ENCODE measurements at places on chromosomes 7 and 10.

- DNase-seq = no peak
These were observed 767.9 kb downstream of the GRID1 start for GRCh38 chr10:85598646-85599045.

DNA sequence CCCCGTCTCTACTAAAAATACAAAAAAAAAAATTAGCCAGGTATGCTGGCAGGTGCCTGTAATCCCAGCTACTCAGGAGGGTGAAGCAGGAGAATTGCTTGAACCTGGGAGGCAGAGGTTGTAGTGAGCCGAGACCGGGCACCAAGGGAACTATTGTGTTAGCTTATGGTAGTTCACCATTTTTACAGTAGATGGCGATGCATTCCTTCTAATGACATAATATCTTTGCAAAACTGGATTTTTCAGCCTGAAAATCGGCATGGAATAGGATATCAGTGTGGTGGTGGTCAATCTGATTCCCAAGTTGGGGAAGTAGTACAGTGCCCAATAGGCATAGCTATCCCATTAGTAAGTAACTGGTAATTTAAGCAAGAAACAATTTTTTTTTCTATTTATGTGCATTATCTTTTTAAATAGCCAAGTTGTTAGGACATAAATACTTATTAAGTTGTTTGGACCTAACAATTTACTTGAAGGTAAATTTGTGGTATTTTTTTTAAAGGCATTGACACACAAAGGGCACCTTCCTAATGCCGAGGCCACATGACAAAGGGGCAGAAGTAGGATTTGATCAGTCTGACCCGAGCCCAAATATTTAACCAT lies 17.6 kb upstream of the IMPDH1 start:
- DNase-seq = peak; percentile 71

DNA sequence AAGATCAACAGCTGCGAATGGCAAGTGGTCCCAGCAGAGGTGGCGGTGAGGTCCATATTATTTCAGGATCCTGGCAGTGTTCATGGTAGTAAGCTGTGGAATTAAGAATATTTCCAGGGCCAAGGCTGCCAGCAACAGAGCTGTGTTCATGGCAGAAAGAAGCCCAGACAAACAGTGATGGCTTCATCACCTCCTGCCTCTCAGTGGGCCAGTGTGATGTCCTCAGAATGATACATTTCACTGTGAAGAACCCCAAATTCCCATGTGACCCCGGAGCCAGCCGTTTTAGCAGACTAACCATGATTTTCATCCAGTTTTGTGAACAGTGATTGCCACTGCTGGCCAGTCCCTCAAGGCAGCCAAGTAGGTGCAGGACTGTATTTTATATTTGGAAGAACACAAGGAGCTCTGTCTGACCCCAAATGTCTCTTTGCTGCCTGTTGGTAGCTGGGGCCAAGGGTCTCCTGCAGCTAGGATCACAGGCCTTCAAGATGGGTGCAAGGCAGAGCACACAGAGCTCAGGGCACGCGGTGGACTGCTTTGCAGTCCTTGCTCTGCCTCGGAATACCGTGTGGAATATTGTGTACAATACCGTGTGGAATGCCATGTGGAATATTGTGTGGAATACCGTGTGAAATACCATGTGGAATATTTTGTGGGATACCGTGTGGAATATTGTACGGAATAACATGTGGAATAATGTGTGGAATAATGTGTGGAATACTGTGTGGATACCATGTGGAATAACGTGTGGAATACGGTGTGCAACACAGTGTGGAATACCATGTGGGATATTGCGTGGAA lies 132.3 kb upstream of the CHST15 start:
- no peak for DNase-seq

GRCh38 chr10:6643962-6644361 lies 63.9 kb upstream of the PRKCQ start:
- no peak for DNase-seq

GRCh38 chr10:127485153-127485857 lies 63.8 kb upstream of the NPS start:
- no peak for DNase-seq

- no peak for DNase-seq
These were observed 525.9 kb downstream of the TYW1 start for GRCh38 chr7:67522504-67522903.

- DNase-seq = peak; percentile 49
These were observed 3.0 kb downstream of the SMARCD3 start for GRCh38 chr7:151245360-151246101.

Measured in NCI-H2171 treated with DMSO at 0.1 percent for 48 hours (cell line).